ENCODE measurements at places on chromosomes 13 and 19.

GRCh38 chr13:71137101-71137500, 729.9 kb downstream of the DACH1 start:
- no peak for DNase-seq

DNA sequence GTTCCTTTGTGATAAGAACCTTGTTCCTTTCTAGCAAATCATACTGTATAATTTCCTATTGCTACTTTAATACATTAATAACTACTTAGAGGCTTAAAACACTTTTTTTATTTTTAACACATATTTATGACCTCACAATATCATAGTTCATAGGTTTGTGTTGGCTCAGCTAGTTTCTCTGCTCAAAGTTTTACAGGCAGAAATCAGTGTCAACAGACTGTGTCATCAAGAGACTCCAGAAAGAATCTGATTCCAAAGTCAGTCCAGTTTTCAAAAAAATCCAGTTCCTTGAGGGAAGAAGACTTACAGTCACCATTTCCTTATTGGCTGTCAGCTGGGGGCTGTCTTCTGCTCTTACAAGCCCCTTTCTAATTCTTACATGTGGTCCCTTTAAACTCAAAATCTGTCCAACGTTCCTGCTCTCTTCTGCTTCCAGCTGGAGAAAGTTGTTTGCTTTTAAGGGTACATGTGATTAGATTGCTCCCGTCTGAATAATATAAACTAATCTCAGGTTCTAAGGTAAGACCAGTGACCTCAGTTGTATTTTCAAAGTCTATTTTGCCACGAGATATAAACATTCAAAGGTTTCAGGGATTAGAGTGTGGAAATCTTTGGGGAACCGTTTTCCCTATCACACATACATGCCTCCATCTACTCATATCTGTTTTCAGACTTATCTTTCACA, 267.3 kb upstream of the SLITRK5 start:
- no peak for DNase-seq

DNA sequence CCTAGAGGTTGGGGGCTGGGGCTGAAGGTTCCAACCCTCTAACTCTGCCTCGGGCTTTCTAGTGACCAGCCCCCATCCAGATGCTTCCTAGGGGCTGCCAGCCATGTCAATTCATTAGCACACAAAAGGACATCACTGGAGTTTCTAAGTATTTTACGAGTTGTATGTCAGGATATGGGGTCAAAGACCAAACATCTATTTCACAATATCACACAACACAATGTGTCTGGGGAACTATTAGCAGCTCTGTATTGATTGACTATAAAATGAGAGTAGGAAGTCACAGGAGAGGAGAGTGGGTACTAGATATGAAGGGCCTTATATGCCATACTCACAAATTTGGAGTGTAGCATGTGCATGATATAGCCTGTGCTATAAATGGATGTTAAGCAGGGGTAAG, 42.1 kb downstream of the LPAR6 start:
- DNase-seq: no peak

DNA sequence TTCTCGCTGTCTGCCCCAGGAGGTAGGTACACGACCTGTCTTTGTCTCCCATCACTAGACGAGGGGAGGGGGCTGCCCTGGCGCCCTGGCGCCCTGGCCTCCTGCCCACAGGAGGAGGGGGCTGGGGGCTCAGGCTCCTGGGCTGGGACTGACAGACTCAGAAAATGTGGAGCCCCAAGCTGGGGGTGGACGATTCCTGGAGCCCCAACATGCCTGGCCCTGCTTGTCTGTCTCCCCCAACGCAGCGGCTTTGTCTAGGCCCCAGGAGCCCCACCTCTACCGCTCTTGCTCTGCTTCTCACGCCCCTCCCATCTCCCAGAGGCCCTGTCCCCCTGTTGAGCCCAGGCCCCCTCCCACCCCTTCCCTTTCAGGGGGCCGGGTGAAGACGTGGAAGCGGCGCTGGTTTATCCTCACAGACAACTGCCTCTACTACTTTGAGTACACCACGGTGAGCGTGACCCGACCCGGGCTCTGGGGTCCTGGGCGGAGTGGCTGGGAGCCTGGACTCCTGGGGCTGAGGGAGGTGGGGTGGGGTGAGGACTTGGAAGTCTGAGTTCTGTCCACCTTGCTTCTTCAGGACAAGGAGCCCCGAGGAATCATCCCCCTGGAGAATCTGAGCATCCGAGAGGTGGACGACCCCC, 8.6 kb downstream of the CYTH2 start:
- DNase-seq: no peak

DNA sequence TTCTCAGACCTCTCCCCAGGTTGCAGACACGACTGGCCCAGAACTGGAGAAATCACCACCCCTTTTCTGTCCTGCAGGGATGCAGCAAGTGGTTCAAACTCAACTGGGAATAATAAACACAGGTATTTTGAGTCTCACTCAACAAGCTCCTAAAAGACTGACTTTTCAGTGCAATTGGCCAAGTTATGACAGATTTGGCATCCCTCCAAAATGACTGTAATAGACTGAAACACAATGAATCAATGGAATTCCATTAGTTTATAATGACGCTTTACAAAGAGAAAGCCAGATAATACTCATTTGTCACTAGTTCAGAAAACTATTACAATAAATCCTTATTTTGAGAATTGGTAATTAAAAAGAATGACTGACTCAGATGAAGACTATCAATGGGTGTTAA, 38.1 kb downstream of the MIPEP start:
- DNase-seq: peak; percentile 69

DNA sequence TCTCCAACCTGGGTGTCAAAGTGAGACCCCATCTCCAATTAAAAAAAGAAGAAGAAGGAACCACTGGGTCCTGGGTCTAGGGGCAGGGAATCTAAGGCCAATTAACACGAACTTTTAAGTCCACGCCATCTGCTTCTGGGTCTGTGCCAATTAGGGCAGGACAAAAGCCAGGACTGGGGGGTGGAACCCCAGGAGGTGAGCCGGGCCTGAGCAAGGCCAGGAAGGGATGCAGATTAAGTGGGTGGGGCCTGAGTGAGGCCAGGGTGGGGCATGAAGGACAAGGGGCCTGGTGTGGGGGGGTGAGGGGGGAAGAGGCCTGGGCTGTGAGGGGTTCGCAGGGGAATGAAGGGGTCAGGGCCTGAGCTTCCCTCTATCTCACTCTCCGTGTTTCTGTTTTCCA, 26.3 kb upstream of the ZNF83 start:
- no peak for DNase-seq

DNA sequence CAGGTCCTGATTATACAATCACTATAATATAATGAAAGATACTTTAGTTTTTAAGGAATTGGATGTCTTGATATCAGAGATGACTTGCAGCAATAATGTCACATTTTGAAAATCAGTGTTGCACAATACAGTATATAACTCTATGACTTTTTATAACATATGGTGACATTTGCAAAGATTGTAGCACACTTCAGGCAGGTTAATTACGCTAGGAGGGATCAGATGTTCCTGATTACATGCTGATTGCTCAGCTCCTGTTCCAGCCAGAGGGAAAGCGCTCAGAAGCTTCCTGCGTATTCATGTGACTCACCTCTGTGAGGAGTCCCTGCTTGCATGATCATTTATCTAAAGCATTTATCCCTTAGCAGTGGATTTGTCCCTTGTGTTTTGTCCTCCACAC, 265.6 kb downstream of the GPC5 start:
- no peak for DNase-seq

GRCh38 chr13:44132710-44133109, 240.9 kb upstream of the SERP2 start:
- no peak for DNase-seq

DNA sequence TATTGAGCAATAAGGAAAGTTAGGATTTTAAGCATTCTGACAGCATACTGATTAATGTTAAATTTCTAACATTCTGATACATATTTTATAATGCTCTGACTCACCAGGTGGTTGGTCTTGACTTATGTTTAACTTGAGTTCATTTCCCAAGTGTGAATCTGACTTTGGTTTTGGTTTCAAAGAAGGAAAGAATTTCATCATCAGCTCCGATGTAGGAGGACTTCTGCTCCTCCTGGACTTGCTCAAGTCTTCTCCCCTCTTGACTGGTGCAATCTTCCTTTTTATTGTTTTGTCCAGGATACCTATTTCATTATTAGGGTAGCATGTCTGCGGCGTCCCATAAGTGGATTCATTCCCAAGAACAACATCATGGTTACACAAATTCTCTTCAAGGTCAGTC, 141.3 kb downstream of the RNF17 start:
- DNase-seq: no peak

DNA sequence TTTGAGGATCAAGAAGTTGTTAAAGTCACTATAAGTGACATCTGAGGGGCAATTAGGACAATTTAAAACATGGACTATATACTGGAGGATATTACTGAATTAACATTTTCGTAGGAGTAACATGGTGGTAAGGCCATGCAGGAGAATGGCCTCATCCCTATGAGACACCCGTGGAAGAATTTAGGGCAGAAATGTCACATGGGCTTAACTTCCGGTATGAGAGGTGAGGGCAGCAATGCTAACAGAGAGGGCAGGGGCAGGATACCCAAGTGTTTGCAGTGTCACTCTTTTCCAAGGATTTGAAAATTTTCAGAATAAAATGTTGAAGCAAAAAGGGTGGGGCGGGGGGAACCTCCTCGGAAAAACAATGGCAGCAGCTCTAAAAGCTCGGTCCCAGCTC, 23.6 kb downstream of the RANBP3 start:
- no peak for DNase-seq

- no peak for DNase-seq
These were observed 356.5 kb downstream of the NALCN start for GRCh38 chr13:101059793-101060192.

- DNase-seq: no peak
These were observed 57.7 kb upstream of the MCF2L start for GRCh38 chr13:112911285-112911701.

GRCh38 chr13:35216131-35216530, 260.4 kb downstream of the MAB21L1 start:
- no peak for DNase-seq

GRCh38 chr13:59790626-59791025, 373.1 kb downstream of the DIAPH3 start:
- DNase-seq: no peak

DNA sequence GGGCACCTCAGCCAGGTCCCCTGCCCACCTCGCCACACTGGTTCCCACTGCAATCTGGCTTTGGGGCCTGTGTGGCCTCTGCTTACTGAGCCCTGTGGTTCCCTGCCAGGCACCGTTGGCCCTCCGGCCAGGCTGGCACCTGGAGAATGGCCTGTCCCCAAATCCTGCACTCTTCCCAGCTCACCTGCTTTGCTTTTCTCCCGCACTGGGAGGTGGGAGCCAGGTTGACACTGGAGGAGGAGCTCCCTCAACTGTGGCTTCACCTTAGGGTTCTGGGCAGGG, 97.0 kb downstream of the SCGB2B2 start:
- no peak for DNase-seq

- DNase-seq: no peak
These were observed 61.6 kb upstream of the SERTM1 start for GRCh38 chr13:36612230-36612629.

- DNase-seq: no peak
These were observed 2702.6 kb downstream of the PCDH9 start for GRCh38 chr13:64527561-64527960.
